Esophagus squamous epithelium (tissue), 5 donors: ENCODE measurements at places on chromosomes 1 and 21.

GRCh38 chr1:236489710-236490377 lies 33.9 kb upstream of the LGALS8 start:
- no peak for DNase-seq

- no peak for DNase-seq
Observed at GRCh38 chr1:91007827-91008226, 14.0 kb downstream of the ZNF644 start.

DNA sequence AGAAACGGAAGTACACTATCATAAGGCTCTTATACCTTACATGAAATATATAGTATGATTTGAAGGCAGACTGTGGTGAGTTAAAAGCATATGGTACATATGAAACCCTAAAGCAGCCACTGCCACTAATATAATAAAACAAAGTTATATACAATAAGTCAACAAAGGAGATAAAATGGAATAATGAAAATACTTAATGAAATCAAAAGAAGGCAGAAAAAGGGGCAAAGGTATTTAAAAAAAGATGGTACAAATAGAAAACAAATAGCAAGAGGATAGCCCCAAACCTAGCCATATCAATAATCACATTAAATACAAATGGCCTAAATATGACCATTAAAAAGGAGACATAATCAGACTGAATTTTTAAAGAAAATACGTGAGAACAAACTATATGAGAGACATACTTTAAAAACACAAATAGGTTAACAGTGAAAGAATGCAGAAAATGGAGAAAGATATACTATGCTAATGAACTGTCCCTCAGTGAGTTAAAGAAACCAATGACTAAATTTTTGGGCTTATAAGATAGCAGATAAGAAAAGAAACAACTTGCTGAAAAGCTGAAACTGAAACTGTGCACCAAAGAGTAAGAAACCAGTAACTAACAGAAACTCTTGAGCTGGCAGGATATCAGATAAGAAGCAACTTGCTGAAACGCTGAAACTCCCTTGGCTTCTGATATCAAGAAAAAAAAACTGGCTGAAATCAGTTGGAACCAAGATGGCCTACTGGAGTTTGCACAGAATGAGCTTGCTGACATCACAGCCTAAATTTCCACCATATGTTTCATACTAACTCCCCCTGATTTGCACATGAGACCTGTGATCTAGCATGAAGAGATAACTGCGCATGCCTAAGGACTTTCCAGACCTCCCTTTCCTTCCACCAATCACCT lies 44.3 kb upstream of the IL10 start:
- no peak for DNase-seq

DNA sequence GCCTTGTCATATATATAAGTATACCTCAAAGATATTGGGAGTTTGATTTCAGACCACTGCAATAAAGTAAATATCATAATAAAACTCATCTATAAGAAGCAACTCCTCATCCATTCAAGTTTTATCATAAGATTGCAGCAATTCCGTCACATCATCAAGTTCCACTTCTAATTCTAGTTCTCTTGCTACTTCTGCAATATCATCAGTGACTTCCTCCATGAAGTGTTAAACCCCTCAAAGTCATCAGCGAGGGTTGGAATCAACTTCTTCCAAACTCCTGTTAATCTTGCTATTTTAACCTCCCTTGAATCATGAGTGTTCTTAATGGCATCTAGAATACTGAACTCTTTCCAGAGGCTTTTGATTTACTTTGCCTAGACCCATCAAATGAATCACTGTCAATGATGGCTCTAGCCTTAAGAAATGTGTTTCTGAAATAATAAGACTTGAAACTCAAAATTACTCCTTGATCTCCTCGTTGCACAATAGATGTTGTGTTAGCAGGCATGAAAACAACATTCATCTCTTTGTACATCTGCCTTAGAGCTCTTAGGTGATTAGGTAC lies 88.3 kb downstream of the RPE65 start:
- DNase-seq: no peak

DNA sequence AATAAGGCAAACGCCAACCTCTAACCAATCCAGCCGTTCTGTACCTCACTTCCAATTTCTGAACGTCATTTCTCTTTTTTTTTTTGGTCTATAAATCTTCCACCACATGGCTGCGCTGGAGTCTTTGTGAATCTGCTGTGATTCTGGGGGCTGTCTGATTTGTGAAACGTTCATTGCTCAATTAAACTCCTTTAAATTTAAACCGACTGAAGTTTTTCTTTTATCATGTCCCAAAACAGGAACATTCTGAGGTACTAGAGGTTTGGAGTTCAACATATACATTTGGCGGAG lies 65.5 kb upstream of the BACH1 start:
- no peak for DNase-seq

DNA sequence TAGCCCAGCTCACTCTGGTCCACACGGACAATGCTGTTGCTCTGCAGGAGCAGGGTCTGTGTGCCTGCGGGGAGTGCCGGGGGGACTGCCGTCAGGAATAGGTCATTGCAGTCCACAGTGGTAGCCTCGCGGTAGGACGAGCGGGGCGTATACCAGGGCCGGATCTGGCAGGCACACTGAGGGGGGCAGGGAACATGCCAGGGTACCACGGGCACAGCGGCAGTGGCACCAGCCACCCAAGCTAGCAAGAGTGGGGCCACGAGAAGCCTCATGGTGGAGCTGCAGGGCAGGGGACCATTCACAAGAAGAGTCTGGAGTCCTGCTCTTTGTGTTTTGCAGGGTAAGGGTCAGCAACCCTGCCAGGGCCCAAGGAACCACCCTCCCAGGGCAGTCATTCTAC lies 65.8 kb downstream of the LRRN2 start:
- no peak for DNase-seq

DNA sequence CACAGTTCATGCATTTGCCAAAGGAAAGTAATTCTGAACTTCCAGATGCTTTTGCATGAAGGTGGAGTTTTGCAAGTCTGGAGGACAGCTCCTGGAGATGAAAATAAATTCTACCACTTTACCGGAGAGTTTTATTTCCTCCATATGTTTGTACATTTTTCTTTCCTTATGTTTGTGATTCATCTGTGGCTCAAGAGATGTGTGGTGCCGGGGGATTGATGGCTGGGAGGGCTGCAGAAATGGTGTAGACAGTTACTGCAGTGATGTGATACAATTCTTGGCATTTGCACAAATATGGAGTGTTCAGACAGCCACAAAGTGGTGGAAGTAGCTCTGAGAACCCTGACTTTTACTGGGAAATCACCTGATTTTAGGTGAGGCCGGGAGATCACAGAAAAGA lies 58.5 kb upstream of the ASB17 start:
- DNase-seq: no peak

DNA sequence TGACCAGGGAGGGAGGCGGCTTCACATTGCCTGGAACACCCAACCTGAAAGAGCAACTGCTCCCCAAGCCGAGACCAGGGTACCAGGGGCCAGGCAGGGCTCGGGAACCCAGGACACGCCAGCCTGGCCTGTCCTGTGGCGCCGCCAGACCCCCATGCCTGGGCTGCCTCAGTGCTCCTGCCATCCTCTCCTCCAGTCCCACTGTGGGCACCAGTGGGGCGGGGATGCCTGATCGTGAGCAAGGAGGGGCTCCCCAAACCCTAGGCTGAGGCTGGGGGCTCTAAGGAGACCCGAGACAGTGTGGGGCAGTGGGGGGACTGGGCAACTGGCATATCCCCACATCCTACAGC lies 45.1 kb downstream of the WNT9A start:
- DNase-seq: no peak

- DNase-seq: no peak
Observed at GRCh38 chr1:228276901-228277490, 69.2 kb downstream of the OBSCN start.

DNA sequence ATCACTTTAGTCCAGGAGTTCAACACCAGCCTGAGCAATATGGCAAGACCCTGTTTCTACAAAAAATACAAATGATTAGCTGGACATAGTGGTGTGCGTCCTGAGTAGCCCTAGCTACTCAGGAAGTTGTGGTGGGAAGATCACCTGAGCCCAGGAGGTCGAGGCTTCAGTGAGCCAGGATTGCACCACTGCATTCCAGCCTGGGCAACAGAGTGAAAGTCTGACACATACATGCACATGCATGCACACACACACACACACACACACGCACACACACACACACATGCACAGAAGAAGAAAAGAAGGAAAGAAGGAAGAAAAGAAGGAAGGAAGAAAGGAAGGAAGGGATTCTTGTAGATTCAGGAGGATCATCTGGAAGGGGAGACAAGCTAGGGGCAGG lies 104.4 kb upstream of the USP25 start:
- no peak for DNase-seq

DNA sequence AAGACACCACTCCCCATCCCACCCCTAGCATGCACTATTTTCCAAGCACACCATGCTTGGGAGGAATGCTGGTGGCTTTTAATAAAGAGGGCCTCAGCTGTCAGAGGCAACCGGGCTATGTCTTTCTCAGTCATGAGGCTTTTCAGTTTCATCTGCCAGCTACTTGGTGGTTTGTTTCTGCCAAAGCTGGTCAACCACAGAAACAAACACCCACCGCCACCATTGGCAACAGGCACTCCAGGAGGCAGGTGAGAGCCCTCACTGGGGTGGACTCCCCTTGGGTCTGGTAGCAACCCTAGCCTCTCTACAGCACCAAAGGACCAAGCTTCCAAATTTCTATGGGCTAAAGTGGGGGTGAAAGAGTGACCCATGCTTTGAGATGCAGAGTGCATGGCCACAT lies 54.3 kb upstream of the CD1D start:
- DNase-seq: no peak

- peak; percentile 21 for DNase-seq
Observed at GRCh38 chr1:185317886-185318310, 855 bp upstream of the IVNS1ABP start.

DNA sequence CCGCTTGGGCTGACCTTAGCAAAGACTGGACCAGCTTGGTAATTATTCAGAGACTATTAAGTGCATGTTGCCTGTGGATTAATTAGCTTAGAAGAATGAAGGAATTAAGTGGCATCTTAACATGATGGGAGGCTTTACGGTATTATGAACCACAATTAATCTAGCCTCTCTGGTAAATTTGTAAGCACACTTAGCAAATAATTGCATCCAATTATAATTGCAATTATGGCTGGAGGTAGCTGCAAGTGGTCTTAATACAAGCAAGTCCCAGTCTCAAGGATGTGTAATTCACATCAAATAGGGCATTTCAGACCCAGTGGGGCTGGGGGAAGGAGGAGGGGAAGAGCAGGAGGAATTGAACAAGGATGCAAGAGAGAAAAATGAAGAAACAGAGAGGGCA lies 151.6 kb downstream of the CNIH3 start:
- DNase-seq: no peak

DNA sequence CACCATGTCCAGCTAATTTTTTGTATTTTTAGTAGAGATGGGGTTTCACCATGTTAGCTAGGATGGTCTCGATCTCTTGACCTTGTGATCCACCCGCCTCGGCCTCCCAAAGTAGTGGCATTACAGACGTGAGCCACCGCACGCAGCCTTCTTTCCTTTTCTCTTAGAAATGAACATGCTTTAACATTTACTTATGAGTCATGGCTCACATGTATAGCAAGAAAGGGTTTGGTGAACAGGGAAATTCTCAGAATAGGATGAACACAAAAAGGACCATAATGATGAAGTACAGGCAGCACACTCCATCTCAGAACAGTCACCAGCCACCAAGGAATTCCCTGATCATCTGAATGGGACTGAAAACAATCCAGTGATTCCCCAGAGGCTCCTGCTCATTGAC lies 9.4 kb upstream of the VAMP4 start:
- no peak for DNase-seq

GRCh38 chr1:86733340-86733739 lies 29.0 kb downstream of the SH3GLB1 start:
- no peak for DNase-seq

- no peak for DNase-seq
Observed at GRCh38 chr1:243837907-243838535, 12.0 kb downstream of the AKT3 start.

- DNase-seq: no peak
Observed at GRCh38 chr1:157517016-157517415, 35.3 kb downstream of the FCRL5 start.

- DNase-seq: no peak
Observed at GRCh38 chr1:14369526-14370213, 228.8 kb upstream of the KAZN start.

DNA sequence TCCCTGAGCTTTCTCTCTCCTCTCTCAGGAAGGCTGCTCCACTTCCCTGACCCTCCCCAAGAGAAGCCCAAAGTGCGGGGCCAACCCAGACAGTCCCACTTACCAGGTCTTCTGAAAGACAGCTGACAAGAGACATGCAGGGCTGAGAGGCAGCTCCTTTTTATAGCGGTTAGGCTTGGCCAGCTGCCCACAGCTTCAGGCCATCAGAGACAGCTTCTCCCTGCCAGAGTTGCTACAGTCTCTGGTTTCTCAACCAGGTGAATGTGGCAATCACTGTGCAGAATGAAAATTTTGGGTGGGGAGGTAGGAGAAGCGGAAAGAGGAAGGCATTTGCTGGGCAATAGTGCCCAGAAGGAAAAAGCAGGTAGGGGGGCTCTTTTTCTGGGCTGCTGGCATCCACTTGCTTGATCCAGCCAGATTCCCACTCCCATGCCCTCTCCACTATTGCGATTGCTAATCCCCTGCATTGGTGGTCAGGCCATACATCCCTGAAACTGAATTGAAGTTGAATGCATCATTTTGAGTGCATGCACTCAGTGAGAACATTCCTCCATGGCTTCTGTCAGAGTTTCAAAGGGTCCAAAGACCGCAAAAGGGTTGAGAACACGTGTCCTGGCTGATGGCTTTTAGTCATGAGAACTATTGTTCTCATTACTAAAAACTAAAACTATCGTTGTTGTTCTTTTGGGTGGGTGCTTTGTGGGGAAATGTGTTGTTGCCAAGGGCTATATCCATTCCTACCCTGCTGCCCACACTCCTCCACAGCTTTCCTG lies at the start of gene S100A8:
TSS of gene S100A8 (minus strand) at position 136 of the 773 bp plus-strand sequence. CDS start 538 bp downstream, outside the sequence.
- DNase-seq: no peak

DNA sequence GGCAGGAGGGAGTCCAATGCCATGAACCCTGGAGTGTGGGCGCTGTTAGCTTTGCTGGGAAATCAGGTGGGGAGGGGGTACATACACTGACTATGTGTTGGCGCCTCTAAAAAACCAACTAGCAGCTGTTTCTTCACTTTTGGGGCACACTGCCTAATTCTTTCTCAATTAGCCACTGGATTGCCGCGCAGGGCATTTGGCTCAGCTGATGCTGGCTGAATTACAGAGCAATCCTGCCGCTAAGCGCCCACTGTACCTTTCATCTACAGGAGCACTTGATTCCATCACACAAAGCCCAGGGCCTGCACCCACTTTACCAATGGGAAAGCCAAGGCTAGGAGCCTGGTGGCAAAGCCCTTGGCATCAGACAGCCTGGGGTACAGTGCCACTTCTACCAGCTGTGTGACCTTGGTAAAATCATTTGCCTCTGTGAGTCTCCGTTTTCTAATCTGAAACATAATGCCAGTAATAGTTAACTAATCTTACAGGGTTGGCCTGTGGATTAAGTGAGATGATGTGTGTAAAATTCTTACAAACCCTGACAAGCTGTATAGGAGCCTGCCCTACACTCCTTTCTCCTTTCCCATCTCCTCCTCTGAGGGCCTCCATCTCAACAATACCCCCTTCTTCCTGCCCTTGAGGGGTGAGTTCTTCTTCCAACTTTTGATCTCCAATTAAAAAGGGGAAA lies 59.0 kb downstream of the UBE2T start:
- no peak for DNase-seq

- no peak for DNase-seq
Observed at GRCh38 chr1:11594222-11594621, 60.0 kb downstream of the FBXO2 start.
